ENCODE measurements at places on chromosomes 11 and 22.

DNA sequence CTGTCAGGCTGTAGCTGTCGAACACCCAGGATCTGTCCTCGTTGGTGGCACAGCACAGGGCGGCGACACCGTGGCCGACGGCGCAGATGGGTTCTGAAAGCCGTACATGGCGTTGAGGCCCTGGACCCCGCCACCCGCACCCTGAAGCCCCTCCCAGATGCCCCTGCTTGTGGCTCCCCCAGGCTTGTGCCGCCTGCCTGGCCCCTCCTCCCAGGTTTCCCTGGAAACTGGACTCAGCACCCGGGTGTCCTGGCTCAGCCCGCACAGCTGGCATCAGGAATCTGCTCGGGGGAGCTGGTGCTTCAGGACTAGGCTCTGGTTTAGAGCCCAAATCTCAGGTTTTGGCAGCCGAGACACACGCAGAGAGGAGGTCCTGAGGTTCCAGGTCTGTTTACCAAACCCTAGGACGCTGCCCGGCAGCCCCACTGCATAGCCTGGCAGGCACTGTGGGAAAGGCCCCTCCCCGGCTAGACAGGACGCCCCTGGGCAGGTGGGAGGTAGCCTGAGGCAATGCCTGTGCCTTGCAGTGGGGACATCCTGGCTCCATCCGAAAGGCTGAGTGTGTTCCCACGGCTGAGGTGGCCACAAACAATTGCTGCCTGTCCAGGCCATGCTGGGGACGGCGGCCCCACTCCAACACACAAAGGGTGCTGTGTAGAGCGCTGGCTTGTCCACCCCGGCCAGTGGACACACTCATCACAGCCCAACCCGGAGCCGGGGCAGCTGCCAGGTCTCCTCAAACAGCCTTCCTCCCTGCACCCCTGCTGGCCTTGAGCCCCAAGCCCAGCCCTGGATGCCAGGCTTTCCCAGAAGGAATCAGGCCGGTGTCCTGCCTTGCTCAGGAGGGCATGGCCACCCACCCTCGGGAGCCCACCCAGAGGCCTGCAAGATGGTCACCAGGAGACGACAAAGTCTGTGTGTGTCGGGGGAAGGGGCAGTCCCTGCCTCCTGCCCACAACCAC, 4.6 kb downstream of the GATD1 start:
- DNase-seq, result no peak

GRCh38 chr22:44979154-44979553, 30.7 kb downstream of the PHF21B start:
- no peak for DNase-seq

GRCh38 chr11:2575591-2576051, 124.2 kb downstream of the KCNQ1OT1 start:
- no peak for DNase-seq

DNA sequence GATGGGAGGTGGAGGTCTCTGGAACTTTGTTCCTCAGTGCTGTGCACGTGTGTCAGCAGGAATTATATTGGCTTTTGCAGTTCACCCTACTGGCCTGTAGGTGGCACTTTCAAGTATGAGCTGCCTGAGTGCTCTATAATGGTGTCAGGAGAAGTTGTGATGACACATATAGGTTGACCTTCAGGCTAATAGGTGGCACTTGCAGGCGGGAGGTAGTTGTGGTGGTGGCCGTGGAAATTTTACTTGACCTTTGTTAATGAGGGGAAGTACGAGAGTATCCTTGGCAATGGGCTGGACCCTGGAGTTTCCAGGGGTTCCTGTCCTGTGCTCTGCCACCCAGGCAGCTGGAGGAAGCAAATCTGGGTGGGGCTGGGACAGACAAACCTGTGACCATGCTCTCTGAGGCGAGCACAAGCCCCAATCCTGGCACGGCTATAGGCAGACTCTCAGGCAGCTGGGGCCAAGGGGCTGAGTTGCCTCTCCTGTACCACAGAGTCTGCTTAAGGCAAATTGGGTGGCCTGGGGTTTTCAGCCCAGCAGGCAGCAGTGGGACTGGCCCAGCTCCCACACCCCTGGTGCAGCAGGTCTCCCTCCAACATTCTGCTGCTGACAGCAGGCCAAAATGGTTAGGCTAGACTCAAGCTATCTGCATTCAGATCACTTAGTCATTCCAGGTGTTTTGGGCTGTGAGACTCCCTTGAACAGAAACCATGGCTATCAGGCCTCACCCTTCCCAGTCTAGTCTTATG, 147.5 kb upstream of the CTSC start:
- peak; percentile 10 for DNase-seq

DNA sequence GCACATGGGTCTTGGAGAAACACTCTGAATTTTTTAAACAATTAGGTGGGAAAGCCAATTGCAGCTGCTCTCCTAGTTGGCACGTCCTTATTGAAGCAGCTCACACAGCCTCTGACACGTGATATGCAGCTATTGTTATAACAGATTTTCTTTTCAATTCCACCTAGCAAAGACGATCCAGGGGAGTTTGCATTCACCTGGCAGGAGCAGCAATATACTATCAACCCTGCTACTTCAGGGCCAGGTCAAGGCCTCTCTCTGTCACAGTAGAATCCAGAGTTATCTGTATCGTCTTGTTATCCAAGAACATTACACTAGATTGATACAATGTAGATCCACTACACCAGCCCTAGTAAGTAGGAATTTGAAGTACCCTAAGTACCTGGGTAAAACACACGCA, 8.3 kb downstream of the KRTAP5-11 start:
- no peak for DNase-seq

GRCh38 chr11:114080219-114080618, 20.7 kb downstream of the ZBTB16 start:
- DNase-seq, result no peak

GRCh38 chr11:19546325-19546724, 166.3 kb upstream of the NAV2 start:
- no peak for DNase-seq

DNA sequence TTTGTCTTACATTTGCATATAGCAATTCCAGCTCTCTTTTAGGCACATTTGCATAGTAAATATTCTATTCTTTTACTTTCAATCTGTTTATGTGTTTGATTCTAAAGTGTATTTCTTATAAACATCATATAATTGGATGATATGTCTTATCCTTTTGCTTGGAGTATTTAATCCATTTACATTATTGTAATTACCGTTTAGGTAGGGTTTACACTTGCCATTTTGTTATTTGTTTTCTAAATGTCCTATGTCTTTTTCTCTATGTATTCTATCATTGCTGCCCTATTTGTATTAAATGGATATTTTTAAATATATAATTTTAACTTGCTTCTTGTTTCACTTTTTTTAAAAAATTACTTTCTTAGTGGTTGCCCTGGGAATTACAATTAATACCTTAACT, 22.8 kb upstream of the ACCSL start:
- DNase-seq, result no peak

GRCh38 chr11:1127664-1128162, 30.0 kb upstream of the MUC5AC start:
- no peak for DNase-seq

DNA sequence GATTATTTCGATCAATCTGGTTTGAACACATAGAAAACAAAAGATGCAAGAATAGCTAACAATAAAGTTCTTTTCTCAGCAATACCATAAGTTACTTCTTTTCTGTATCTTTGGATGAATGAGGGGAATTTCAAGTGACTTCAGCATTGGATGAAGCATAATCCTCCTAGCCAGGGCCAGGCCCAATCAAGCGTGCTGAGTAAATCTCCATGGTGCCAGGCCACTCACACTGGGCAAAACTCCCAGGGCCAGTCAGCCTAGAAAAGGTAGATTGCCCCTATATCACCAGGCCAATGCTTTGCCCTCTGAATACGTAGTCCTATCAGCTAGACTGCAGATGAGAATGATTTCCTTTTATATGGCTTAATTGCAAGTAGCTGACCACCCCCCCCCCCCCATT, 6.0 kb downstream of the CNTF start:
- DNase-seq, result no peak

DNA sequence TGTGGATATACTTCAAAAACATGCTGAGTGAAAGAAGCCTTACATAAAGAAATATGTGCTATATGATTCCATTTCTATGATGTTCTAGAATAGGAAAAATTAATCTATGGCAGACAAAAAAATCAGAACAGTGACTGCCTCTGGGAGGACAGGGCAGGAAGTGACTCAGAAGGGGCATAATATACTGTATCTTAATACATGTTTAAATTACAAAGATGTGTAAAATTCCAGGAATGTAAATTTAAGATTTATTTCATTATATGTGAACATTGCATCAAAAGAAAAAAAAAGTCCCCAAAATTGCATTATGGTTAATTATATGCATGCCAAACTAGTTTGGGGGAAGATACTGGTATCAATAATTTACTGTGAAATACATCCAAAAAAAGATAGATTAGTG, 32.2 kb downstream of the SBF2 start:
- no peak for DNase-seq

DNA sequence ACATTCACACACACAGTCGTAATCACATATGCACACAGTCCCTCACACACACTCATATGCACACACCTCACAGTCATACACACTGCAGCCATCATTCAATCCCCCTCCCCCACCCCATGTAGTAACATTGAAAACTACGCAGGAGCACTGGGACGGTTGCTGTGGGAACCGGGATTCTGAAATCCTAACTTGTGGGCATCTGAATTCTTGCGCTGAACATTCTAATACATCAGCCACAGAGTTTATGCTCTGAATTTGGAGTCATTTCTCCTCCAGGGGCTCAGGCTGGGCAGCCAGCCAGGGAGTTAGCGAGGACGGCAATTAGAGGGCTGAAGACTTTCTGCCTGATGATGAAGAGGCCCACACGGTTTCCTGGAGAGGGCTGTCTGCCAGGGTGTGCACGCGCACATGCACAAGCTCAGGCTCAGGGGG, 32.7 kb downstream of the CD6 start:
- DNase-seq, result no peak

- DNase-seq, result no peak
These were observed 611.7 kb upstream of the CNTN5 start for GRCh38 chr11:98409069-98409468.

- no peak for DNase-seq
These were observed 26.2 kb upstream of the GUCY1A2 start for GRCh38 chr11:107044503-107044902.

DNA sequence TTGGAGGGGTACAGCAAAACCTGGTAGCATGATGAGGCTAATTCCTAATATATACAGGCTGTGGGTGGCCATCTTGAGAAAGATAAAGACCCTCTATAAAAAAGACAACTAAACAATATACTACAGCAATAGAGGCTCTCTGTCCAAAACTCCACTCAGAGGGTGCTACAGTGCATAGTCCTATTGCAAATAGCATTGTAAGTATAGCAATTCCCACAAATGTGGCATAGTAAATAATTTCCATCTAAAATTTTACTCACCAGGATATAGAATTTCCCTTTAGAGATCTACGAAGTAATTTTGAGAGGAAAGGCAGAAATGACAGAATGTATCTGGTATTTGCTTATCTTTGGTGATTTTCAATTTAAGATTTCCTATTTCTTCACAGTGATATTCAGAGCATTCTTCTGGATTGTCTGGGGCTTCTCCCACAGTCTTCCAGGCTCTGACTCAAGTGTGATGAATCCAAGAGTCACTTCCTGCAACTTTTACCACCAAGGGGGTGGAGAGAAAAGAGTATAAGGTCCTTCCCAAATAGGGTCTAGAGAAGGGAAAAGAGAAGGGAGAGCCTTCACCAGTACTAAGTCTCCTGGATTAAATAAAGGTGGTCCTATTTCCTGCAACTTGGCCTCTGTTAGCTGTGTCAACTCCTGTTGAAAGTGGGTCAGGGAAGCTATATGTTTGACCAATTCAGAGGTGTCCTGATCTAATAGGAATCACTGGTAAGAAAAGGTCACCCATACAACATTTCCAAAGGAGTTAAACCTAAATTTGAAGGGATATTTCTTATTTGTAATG, 1054.7 kb upstream of the CNTN5 start:
- DNase-seq, result no peak

DNA sequence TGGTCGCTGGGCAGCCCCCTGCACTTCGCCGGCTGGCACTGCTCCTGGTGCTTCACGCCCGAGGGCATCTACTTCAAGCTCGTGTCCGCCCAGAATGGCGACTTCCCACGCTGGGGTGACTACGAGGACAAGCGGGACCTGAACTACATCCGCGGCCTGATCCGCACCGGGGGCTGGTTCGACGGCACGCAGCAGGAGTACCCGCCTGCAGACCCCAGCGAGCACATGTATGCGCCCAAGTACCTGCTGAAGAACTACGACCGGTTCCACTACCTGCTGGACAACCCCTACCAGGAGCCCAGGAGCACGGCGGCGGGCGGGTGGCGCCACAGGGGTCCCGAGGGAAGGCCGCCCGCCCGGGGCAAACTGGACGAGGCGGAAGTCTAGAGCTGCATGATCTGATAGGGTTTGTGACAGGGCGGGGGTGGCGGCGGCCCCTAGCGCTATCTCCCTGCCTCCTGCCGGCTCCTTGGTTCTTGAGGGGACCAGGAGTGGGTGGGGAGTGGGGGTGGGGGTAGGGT, 13.5 kb upstream of the MIEF1 start:
- no peak for DNase-seq

All from activated CD4-positive, alpha-beta T cell treated with anti-CD3 and anti-CD28 coated beads for 24 hours (primary cell).